Choroid plexus epithelial cell (primary cell): ENCODE measurements at places on chromosomes 16 and 17.
A peak's percentile ranks its signal among the peaks of the same experiment; 100 is the strongest.

- DNase-seq: peak; percentile 80
Observed at GRCh38 chr17:81057079-81057730, 22.3 kb downstream of the BAIAP2 start.

- no peak for DNase-seq
Observed at GRCh38 chr17:2250140-2251095, 53.2 kb downstream of the SMG6 start.

DNA sequence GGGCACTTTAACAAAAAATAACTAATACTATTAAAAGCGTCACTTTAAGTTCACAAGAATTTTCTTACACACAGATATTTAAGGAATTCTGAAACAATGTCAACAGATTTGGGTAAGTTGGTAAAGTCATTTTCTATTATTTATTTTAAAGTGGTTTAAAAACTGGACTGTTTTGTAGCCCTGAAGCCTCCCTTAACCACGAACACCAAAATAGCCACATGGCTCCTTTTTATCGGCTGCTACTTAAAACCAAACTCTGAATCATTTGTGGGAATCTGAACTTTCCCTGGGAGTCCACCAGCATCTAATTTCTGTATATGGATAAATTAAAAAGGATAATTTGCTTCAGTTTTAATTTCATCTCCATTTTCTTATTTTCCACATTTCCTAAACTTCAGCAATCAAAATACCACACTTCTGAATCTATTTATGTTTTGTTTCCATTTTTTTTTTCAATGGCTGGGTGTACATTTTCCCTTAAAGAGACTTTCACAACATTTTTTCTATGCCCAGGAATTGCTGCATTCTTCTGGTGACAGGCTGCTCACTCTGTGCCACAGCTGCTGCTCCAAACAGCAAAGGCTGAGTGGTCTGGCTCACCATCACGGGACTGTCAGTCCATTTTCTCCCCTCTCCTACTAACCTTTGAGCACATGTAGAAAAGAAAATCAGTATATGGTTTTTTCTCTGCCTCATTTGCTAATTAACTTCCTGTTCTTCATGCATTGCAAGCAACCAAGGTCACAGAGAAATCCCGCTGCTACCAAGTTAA is 255.5 kb upstream of the KCNJ16 start:
- DNase-seq: peak; percentile 39

GRCh38 chr17:33335491-33336173 is 42.5 kb upstream of the ASIC2 start:
- no peak for DNase-seq

DNA sequence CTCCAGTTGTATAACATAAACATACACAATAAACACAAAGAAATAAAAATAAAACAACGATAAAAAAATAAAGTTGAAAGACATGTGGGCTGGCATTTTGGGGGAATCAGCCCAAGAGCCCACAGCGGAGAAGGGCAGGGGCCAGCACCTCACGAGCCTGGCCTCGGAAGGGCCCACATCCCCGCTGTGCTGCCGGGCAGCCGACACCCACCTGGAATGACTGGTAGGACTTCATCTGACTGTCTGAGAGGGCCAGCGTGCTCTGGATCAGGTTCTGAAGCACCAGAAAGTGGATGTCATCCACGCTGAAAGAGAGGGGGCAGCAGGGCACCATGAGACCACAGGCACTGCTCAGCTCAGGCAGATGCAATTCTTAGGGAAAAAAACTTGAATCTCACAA is 73.5 kb downstream of the GTF3C1 start:
- DNase-seq: no peak

GRCh38 chr17:68435876-68436842 is 21.1 kb downstream of the WIPI1 start:
- DNase-seq: peak; percentile 90

GRCh38 chr16:51550800-51551347 is 399.8 kb upstream of the SALL1 start:
- no peak for DNase-seq

DNA sequence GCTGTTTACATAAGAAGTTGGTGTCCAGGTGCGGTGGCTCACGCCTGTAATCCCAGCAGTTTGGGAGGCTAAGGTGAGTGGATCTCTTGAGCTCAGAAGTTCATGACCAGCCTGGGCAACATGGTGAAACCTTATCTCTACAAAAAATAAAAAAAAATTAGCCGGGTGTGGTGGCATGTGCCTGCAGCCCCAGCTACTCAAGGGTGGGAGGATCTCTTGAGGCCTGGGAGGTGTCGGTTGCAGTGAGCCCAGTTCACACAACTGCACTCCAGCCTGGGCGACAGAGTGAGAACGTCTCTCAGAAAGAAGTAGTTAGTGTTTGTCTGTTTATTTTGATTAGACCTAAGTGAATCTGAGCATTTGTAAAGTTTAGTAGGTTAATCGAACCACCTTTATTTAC is 12.8 kb downstream of the DDX19A start:
- no peak for DNase-seq

GRCh38 chr16:30115238-30115637 is 1.9 kb upstream of the GDPD3 start:
- no peak for DNase-seq

GRCh38 chr16:16197966-16198365 is 25.3 kb downstream of the ABCC6 start:
- DNase-seq: no peak

DNA sequence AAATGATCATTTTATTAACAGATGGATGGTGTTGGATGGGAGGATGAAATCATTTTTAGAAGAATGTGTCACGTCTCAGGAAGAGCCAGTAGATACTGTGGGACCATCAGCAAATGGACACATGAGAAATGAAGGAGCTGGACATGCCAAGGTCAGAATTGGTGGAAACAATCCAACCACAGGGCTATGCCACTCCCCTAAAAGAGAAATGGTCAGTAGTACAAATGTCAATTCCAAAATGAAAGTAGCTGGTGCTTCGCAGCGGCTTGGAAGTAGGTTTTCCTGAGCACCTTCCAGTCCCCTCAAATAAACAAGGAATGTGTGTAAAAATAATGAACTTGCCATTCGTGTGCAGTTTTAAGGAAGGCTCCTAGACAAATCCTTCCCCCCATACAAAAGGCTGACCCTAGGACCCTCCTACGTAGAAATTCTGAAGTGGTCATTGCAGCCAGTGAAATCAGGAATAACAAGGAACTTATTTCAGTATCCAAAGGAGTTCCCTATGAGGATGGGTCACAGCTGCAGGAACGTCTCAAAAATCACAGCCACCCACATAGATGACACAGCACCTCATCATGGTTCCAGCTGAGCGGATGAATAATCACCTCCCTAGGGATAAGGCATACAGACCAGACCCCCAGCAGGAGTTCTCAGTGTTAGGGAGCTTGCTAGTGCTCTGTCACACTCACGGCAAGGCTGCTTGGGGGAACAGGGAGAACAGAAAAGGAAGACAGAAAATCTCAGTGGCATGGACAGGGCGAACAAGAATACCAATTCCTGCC is 239.2 kb downstream of the HS3ST3A1 start:
- peak; percentile 47 for DNase-seq

GRCh38 chr16:57192146-57192545 is 6.0 kb downstream of the RSPRY1 start:
- DNase-seq: peak; percentile 87

DNA sequence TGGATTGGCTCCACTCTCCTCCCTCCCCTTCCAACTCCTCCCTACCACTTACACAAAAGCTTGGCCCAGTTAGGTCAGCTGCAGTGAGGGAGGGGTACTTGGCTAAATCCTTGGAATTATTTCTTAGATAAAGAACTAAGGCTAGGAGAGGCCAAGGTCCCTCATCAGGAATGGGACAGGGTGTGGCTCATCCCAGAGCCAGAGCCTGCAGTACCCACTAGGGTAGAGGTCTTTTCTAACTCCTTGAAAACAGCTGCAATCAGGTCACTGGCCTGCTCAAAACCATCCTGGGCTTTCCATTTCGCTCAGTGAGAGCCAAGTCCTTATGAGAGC is 1.9 kb upstream of the SLC46A1 start:
- no peak for DNase-seq

DNA sequence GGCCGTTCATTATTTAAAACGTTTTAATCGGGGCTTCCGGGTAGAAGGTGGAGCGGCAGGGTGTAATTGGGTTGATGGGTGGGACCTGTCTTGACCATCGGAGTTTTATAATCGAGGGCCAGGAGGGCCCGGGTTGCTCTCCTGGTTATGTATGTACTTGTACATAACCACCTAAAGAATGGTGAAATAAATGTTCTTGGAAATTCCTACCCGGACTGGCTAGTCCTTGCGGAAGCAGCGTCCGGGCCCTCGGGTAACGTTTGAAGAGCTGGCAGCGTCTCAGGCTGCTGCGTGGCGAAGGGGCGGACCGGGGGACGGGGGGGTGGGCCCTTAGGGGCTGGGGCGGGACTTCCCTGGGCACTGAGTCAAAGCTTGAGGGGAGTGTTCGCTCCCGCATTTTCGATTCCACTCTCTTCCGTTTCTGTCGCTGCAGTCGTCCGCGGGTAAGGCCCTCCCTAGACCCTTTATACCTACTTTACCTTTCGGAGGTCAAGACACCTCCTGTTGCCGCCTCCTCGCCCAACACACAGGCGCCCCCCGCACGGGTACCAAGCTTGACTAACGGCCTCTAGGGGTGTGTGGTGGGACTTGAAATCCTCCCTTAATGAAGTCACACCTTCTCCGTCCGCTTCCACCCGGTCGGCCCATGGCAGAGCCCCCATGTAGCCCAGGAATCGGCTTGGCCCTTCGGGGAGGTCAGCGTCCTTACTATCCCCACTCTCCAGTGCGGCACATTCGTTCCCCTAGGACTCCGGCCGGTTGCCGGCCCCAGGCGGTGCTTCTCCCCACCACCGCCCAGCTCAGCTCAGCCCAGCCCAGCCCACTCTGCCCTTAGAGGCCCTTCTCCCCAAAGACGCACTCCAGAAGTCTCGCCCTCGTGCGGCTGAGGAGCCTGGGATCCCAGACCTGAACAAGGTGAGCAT is at the start of gene TMEM106A:
TMEM106A (plus strand) TSS at position 396 of the 923 bp plus-strand sequence. CDS start 1,167 bp downstream, outside the sequence.
- peak; percentile 89 for DNase-seq

DNA sequence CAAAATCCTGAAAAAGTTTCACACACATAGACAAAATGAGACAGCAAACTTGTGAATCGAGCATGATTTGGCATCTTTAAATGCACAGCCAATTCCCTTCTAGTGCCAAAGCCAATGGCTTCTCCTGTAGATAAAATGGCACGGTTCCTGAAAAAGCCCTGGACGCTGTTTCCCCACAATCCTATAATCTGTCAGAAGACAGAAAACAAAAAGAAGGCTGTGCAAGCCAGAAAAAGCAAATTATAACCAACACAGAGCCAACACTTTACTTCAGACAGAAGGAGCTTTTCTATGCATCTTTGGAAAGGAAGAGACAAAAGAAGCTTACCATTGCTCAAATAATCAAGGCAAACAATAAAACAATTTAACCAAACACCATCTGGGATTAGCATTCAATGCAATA is 23.8 kb downstream of the FAM222B start:
- no peak for DNase-seq

DNA sequence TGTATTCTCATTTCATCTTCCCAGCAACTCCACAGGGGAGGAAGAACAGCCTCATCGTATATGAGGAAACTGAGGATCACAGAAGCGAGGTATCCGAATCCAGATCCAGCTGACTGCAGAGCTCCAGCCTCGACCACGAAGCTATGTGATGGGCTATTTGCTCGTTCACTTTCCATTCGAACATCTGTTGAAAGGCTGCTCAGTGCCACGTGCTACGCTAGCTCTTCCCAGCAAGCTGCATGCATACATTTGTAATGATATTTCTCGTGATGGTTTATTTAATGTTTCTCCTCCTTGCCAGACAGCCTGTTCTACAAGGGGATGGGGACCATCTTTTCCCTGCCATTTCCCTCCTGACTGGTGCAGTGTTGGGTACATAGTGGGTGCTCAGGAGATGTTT is 48.4 kb upstream of the RCVRN start:
- DNase-seq: no peak

DNA sequence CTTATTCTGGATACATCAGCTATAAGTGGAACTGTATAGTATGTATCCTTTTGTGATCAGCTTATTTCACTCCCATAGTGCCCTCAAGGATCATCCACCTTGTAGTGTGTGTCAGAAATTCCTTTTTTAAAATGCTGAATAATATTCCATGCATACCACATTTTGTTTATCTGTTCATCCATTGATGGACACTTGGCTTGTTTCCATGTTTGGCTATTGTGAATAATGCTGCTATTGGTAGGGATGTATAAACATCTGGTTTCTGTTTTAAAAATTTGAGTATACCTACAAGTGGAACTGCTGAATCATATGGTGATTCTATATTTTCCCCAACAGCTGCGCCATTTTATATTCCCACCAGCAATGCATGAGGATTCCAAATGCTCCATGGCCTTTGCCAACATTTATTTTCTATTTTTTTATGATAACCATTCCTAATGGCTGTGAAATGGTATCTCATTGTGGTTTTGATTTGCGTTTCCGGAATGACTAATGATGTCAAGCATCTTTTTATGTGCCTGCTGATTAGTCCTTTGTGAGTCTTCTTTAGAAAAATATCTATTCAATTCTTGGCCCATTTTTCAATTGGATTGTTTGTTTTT is 11.6 kb downstream of the RCVRN start:
- peak; percentile 45 for DNase-seq

GRCh38 chr16:75256696-75257343 is 5.4 kb upstream of the BCAR1 start:
- peak; percentile 43 for DNase-seq

GRCh38 chr17:59440757-59441463 is 109.5 kb downstream of the YPEL2 start:
- DNase-seq: peak; percentile 95

DNA sequence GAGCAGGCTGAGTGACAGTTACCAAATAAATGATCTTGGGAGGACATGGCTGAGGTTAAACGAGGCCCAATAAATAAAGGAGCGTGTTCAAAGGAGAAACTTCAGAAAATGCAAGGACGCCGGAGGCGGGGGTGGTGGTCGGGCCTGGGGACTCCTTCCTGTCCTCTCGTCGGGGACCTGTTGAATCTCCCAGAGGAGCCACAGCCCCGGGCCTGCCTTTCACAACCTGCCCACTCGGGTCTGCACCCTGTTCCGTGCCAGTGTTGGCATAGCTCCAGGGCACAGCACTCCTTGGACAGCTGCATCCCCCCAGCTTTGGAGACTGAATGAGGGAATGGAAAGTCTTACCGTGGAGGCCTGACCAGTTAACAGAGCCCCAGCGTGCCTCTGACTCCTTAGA is 8.1 kb upstream of the TBX4 start:
- no peak for DNase-seq

DNA sequence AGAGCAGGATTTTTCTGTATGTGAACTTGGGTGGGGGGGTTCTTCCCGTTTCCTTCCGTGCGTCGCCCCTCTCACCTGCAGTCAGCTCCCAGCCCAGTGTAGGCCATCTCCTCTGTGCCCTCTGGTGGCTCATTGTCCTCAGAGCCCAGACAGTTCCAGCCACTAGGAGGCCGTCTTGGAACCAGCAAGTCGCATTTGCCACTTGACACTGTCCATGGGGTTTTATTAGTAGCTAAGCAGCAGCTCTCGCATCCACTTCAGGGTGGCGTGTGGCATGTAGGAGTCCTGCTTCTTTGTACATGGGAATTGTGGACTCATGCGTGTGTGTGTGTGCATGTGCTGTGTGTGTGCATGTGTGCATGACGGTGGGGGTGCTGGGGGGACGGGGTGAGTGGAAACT is 74.0 kb downstream of the SEC14L1 start:
- DNase-seq: peak; percentile 42

- DNase-seq: no peak
Observed at GRCh38 chr17:73318836-73319235, 7.0 kb upstream of the CDC42EP4 start.
